CD4-positive, alpha-beta T cell treated with Interferon gamma for 1 hour (primary cell): ENCODE measurements at places on chromosomes 16 and 17.
A peak's percentile ranks its signal among the peaks of the same experiment; 100 is the strongest.

GRCh38 chr16:69083306-69083941 lies 22.0 kb upstream of the HAS3 start:
- no peak for DNase-seq

- DNase-seq, result no peak
Observed at GRCh38 chr17:74117999-74118421, 85.5 kb upstream of the RPL38 start.

- DNase-seq, result no peak
Observed at GRCh38 chr17:28733346-28733745, 4.8 kb downstream of the NEK8 start.

GRCh38 chr16:77637940-77638339 lies 84.4 kb upstream of the NUDT7 start:
- no peak for DNase-seq

GRCh38 chr16:71526111-71526631 lies at the start of gene CHST4:
TSS of gene CHST4 (plus strand) at chr16:71526426. CDS start at chr16:71536678, 10,252 bp downstream.
- no peak for DNase-seq

- no peak for DNase-seq
Observed at GRCh38 chr17:72717276-72717675, 375.2 kb downstream of the SLC39A11 start.

GRCh38 chr17:73592501-73592961 lies 51.7 kb downstream of the SDK2 start:
- DNase-seq, result no peak

GRCh38 chr17:40621578-40621977 lies 26.0 kb downstream of the SMARCE1 start:
- DNase-seq, result no peak

DNA sequence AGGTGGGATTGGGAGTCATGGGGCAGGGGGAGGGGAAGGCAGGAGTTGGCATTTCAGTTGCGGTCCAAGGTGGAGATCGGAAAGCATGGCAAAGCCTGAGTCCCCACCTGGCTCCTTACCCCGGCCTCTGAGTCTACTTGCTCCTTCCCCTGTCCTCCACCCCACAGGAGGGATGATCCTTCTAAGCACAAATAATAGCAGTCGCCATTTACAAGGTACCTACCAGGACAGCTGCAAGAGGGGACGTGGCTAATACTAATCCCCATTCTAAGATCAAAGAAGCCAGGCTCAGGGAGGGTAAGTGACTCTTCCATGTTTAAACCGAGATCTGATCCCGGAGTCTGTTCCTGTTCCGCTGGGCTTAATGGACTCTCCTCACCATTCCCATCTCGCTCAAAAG lies 396.3 kb downstream of the SLC39A11 start:
- no peak for DNase-seq

DNA sequence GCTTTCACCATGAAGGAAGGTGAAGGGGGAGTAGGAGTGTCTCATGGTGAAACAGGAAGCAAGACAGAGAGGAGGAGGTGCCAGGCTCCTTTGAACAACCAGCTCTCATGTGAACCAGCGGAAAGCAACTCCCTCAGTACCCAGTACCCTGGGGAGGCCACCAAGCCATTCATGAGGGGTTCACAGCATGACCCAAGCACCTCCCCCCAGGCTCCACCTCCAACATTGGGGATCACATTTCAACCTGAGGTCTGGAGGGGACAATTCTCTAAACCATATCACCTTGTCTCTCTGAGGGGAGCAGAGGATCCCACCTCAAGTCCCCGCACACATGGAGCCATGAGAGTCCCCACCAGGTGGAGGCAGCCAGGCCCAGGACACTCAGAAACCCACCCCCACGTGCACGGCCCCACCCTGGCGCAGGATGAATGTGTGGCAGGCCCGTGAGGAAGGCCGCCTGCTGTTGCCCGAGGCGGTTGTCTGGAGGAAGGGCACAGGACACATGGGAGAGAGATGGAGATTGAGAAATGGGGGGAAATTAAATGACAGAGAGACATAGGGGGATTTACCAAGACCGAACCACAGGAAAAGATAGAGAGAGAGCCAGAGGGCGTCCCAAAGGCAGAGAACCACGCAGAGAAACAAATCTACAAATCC lies 85.9 kb downstream of the TMEM132E start:
- DNase-seq, result no peak

- DNase-seq, result peak; percentile 47
Observed at GRCh38 chr17:47802341-47803022, 19.1 kb downstream of the OSBPL7 start.

GRCh38 chr17:30956764-30957374 lies 14.0 kb upstream of the RNF135 start:
- no peak for DNase-seq

DNA sequence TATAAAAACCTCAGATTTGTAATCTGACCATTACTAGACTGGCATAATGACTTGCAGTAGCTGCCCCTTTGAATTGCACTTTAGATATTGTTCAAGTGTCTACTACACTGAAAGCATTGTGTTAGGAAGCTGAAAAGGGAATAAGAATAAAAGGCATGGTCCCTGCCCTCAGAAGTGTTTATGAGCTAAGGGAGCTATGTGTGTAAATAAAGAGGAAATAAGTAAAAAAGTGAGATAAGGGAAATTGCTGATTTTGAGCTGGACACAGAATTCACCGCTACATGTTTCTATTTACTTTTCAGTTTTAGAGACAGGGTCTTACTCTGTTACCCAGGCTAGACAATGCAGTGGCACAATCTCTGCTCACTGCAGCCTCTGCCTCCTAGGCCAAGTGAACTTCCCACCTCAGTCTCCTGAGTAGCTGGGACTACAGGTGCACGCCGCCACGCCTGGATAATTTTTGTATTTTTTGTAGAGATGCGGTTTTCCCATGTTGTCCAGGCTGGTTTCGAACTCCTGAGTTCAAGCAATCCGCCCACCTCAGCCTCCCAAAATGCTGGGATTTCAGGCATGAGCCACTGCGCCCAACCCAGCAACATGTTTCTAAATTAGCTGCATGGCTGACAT lies 57.0 kb downstream of the GRB2 start:
- DNase-seq, result no peak

DNA sequence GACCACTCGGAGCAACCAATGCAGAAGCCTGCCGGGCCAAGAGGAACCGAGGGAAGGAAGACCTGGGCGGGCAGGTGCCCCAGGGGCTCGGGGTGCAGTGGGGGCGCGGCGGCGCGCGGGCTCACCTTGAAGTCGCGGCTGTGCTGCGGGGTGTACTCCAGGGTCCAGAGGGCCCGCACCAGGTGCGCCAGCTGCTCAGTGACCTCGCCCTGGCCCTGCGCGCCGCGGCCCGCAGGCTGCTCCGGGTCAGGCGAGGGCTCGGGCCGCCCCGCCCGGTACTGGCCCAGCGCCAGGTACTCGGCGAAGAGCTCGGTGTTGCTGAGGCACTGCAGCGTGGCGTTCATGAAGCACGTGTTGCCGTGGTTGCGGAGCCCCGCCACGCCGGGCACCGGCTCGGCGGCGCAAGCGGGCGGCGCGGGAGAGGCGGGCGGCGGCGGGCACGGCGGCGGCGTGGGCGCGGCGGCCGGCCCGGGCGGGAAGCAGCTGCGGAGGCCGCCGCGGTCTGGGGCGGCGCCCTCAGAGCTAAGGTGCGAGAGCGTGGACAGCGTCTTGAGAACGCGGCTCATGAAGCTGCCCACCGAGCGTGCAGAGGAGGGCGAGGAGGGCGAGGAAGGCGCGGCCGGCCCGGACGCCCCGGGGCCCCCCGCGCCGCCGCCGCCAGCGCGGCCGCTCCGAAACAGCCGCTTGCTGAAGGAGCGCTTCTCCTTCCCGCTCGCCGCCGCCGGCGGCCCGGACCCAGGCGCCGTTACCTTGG lies 562 bp downstream of the USP31 start:
- DNase-seq, result peak; percentile 46

GRCh38 chr17:71192039-71192555 lies 928.7 kb upstream of the SOX9 start:
- DNase-seq, result no peak

GRCh38 chr17:8628609-8629169 lies 1.8 kb downstream of the MYH10 start:
- DNase-seq, result no peak

- DNase-seq, result no peak
Observed at GRCh38 chr17:65046236-65046635, 10.3 kb downstream of the GNA13 start.

- DNase-seq, result no peak
Observed at GRCh38 chr17:6244796-6245195, 174.6 kb downstream of the WSCD1 start.

DNA sequence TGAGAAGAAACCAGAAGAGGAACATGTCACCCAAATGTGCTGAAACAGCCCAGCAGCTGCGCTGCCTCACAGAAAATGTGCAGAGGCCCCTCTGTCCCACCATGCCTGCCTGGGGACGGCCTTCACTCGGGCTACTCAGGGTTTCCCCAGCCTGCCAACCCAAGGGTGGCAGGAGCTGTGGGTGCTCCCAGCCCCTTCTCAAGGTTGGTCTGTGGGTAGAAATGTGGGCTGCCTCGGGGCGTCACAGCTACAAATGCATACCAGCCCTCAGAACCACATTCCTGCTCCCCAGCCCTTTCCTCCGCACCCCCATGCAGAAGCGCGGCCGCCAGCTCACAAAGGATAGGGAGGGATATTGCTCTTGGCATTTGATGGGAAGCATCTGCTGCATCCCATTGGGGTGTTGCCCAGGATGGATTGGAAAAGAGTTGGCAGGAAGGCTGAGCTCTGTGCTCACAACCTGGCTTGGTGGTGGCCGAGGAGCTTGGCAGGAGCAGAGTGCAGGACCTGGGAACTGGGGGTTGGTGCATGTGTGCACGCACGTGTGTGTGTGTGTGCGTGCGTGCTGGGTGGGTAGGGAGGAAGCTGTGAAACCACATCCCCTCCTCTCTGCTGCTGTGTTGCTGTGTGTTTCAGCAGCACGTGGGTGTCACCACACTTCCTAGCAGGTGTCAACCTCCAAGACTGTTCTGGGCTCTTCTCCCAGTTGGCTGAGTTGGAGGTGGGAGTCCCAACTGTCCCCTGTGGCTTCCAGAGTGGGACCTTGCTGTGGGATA lies 304.4 kb downstream of the SEC14L1 start:
- peak; percentile 87 for DNase-seq

GRCh38 chr16:81181013-81181720 lies 57.3 kb upstream of the BCO1 start:
- DNase-seq, result no peak

- DNase-seq, result no peak
Observed at GRCh38 chr17:80718428-80718827, 173.8 kb downstream of the RPTOR start.

DNA sequence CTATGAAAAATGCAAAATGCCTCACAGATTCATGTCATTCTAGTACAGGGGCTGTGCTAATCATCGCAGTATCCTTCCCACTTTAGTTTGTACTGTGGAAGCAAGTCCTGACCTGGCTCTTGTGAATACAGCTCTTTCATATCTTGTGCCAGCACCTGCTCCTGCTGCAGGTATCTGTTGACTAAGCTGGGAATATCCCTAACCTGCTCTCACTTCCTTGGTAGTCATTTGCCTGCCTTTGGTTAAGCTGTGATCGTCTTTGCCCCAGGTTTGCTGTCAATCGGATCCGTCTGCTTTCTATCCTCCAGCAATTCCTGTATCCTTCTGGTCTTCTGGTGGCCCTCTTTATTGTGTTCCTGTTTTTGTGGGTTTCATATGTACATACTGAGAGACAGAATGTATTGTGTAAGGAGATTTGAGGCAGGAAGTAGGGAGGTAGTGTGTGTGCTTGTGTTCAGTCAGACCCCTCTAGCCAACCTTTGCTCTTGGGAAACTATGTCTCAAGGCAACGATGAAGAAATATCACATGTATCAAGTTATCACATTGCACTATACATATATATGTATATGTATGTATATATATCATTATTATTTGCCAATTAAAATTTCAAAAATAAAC lies 7.7 kb upstream of the GINS3 start:
- DNase-seq, result no peak

GRCh38 chr17:16298140-16298662 lies 55.1 kb downstream of the CENPV start:
- DNase-seq, result no peak

GRCh38 chr17:19260958-19261357 lies 23.8 kb downstream of the EPN2 start:
- DNase-seq, result no peak
